ENCODE measurements at places on chromosomes 2 and 18. TPM values are rescaled to one million over a fixed set of nuclear protein-coding genes. Genes with fewer than 3 reads are reported as not detected.

- no peak for DNase-seq
Observed at GRCh38 chr2:153386481-153386897, 92.1 kb downstream of the RPRM start.

GRCh38 chr2:12723736-12724463 is 7.2 kb downstream of the TRIB2 start:
- DNase-seq: no peak

DNA sequence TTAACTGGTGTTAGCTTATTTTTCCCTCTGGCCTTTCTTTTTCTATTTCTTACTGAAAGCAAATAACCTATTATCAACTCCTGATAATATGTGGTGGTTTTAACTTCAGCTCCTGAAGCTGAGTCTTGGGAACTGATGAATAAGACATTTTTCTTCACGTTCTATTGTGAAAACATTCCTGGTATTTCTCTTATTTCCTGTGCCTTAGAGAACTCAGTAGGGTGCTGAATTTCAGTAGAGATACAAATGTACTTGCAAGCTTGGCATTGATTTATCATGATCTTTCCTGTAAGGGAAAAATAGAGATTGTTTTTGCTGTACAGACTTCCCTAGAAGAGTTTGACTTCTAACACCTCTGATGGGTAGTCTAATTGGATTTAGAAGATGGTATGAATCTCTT is 52.8 kb upstream of the DCC start:
- no peak for DNase-seq

- DNase-seq: peak; percentile 34
Observed at GRCh38 chr2:172427256-172427989, at the start of gene ITGA6. ITGA6 (plus strand) TSS chr2:172427586.

- DNase-seq: no peak
Observed at GRCh38 chr2:186771850-186772463, 77.0 kb downstream of the ZSWIM2 start.

DNA sequence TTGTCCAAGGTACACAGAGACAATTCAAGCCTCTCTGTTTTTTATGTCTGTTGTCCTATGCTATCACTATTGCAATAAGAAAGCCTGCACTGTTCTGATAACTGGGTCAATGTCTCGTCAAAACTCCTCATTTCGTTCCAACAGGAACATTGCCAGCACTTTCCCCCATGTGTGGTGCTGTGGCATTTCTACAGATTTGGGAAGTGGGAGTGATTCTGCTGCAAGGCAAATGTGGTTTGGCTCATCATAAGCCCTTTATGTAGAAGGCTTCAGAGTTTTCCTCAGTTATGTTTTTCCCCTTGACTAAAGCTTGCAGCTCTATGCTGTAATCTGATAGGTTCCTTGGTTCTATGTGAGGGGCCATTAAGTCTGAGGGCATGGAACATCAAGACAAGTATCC is 324.1 kb upstream of the TCF4 start:
- no peak for DNase-seq

GRCh38 chr2:220476877-220477276 is 849.4 kb downstream of the SLC4A3 start:
- DNase-seq: no peak

DNA sequence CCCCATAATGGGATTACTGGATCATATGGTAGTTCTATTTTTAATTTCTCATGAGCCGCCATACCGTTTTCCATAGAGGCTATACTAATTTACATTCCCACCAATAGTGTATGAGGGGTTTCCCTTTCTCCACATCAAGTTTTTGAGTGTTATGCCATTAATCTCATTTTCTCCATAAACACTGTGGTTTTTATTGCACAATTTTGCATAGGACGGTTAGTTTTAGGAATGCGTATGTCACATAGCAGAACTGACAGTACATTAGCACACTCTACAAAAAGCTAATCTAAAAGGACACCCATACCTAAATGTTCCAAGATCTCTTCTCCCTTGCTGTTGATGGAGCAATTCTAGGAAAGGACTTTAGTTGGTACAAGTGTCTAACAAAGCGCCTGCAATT is 32.5 kb downstream of the DARS1 start:
- no peak for DNase-seq

DNA sequence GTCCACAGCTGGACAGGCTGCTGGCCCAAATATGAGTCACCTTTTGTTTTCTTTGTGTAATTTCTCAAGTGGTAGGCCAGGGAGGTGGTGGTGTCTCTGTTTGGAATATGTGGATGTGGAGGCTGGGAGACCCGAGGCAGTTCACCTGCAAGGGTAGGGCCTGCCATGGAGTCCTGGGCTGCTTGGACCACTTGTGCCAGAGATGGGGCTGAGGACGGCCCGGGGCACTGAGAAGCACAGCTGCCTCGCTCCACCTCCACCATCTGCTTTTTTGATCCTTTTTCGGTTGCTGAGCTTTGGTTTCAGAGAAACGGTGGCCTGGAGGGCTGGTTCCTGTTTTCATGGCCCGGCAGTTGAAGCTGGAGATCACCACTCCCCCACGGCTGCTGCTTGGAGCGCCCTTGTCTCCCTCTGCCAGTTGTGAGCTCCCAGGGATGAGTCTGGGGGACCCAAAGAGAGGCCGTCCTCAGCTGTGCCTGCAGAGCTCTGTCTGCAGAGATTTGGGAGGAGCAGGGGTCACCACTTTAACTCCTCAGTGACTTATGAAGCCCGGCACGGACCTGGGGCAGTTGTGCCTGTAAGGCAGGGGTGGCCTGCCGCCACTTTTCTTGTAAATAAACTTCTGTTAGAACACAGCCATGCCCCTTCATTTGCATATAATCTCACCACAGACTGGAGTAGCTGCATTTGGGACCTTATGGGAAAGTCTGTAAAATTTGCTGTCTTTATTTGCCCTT is 67.6 kb upstream of the MCFD2 start:
- no peak for DNase-seq

DNA sequence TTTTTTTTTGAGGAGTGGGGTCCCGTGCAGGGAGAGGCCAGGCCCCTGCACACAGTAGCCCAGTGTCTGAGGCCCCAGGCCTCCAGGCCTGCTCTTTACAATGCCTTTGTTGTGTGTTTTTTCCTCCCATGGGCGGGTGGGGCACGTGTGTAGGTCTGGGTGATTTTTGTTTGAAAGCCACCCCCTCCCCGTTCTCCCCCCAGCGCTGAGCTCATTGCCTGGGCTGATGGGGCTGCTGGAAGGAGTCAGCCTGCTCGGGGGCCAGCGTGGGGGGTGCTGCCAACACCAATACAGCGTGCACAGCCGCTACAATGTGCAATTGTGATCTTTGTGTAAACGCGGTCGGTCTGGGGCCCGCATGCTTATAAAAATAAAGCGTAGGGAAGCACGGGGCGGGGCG is 142.7 kb downstream of the DYSF start:
- DNase-seq: peak; percentile 84

DNA sequence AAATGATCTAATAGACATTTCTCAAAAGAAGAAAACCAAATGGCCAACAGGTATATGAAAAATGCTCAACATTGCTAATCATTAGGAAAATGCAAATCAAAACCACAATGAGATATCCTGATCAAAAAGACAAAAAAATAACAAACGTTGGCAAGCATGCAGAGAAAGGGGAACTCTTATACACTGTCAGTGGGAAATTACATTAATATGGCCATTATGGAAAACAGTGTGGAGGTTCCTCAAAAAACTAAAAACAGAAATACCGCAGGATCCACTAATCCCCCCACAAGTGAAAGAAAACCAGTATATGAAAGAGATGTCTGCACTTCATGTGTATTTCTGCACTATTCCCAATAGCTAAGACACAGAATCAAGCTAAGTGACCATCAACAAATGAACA is 57.7 kb upstream of the CTIF start:
- no peak for DNase-seq

DNA sequence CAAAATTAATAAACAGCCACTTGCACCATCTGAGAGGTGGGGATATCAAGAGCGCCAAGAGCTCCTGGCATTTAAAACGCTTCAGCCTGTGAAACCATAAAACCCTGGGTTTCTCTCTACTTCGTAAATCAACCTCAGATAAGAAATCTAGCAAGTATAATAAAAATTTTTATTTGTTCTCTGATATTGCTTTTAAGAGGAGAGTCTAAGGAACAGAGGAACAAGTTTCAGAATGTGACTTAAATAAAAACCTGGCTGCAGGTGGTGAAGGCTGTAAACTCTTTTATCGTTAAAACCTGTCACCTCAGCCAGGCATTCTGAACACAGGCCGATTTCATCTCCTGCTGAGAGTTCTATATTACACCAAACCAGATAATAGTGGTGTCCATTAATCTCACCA is 9.9 kb downstream of the DYTN start:
- DNase-seq: no peak

DNA sequence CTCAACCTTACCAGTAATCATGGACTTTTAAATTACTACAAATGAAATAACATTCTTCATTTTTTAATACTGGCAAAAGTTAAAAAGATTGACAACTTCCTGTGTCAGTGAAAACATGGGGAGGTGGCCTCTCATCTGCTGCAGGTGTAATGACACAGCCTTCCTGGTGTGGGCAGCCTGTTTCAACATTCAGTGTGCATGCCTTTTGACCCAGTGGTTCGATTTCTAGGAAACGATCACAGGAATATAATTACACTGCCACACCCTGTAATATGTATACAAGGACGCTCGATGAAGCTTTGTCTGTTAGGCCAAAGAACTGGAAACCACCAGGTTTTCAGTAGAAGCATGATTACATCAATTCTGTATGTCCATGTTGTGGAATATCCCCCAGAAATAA is 68.7 kb downstream of the MTHFD2 start:
- no peak for DNase-seq

DNA sequence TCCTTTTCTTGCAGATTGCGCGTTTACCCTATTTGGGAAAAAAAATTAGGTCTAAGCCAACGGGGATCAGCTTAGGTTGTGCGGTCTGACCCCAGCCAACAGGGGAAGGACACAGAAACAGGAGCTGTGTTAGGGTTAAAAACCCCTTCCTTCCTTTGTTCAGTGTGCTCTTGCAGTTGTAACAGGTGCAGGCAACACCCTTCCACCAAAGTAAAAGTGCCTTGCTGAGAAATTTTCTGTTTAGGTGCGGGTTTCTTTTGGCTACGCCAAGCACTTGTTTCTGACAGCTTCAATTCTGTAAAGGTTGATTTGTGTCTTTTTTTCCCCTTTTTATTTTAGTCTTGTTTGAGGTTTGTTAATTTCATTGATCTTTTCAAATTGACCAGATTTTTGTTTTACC is 92.5 kb downstream of the PTPN4 start:
- no peak for DNase-seq

- DNase-seq: no peak
Observed at GRCh38 chr2:119122663-119123062, 35.9 kb downstream of the C1QL2 start.

- no peak for DNase-seq
Observed at GRCh38 chr18:79058007-79058406, 11.2 kb upstream of the ATP9B start.

DNA sequence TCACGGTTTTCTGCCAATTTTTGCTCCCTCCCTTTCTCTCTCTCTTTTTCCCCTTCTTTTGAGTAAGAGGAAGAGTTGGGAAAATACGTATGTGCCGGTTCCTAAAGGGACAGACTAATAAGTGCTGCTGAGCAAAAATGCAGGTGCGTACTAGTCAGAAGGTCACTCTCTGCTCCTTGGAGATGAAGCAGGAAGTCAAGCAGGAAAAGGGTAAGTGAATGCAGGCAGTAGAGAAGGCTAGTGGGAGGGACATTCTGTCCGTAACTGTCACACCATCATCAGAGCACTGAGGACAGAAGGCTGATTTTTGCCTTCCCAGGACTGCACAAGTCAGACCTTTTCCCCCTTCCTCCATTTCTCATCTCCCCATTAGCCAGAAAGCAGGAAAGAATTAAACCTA is 105.7 kb downstream of the CDH2 start:
- no peak for DNase-seq

DNA sequence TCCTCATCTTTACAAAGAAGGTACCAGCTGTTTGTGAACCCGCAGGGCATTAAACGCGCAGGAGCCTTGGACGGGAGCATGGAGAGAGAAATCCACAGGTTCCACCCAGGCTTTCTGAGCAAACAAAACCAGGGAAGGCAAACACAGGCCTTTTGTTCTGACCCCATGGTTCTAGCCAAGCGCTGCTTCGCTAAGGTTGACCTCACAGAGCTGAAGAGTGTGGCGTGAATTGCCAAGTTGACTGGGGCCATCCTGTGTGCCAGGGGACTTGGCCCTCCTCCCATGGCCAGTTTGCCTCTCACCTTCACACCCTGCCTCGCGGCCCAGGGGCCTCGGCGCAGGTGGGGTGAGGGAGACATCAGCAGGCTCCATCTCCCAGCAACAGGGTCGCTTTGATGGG is 74.1 kb downstream of the VAPA start:
- DNase-seq: no peak

DNA sequence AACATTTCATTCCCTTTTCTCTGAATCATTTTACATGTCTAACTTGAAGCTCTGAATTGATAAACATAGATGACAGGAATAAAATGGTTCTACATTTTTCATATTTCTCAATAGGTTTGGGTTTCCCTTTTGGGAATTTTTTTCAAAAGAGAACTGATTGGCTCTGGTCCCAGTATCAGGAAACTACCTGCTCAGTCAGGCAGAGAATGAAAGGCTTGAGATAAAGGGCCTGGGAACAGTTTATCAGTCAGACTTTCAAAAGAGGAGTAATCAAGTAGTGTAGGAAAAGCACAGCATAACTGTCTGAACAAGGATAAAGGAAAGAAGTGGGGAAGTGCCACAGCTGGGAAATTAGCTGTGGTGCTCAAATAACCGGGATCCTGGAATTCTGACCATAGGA is 28.3 kb upstream of the CCL20 start:
- no peak for DNase-seq

Gene MEP1B
- total RNA-seq: 0.78 TPM

Gene STK17B
- 8.1 TPM for total RNA-seq

Gene MYOM1
- 2.3 TPM for total RNA-seq

Gene ZCCHC2
- 13.1 TPM for total RNA-seq

Gene ALS2
- total RNA-seq: 79.7 TPM

Gene RAB6C
- 0.78 TPM for total RNA-seq

Gene HOXD10
- total RNA-seq: not detected

Gene MC4R
- 1.4 TPM for total RNA-seq
